NCI-H2081 (cell line): ENCODE measurements at places on chromosomes 16 and 17.

- no peak for DNase-seq
Observed at GRCh38 chr16:89314357-89314756, 96.9 kb downstream of the ZNF778 start.

- DNase-seq: no peak
Observed at GRCh38 chr17:40557531-40558299, 7.6 kb downstream of the CCR7 start.

DNA sequence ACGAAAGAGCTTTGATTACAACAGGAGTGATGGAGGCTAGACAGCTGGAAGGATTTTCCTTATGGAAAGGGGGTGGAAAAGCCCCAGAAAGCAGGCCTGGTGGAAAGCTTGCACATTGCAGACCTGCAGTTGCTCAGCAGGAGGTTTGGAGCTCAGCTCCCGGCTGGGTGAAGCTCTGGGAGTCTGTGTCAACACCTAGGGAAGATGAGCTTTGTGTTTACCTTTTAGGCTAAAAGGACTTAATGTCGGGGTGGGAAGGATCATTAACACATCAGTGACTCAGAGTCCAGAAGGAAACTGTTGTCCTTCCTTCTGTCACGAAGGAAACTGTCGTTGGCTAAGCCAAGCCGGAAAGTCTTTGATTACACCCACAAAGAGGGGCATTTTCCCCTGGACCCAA, 48.2 kb downstream of the RAP1GAP2 start:
- peak; percentile 52 for DNase-seq

- no peak for DNase-seq
Observed at GRCh38 chr17:1108478-1108764, 71.4 kb downstream of the ABR start.

DNA sequence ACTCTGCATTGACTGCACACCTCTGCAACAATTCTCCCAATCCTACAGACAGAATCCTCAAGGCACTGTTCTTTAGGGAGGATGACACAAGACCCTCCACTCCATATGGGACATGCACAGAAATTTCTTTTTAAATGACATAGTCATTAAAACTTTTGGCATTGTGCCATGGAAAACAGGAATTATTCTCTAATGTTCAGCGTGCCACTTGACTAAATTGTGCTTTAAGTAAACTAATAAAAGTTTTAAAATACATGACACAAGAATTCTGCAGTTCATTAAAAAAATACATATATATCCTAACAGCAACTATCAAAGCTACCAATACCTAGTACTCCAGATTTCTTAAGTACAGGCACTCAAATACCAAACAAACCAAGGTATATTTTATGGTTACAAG, 16.0 kb downstream of the CEP112 start:
- DNase-seq: no peak

GRCh38 chr16:67444259-67445125, 13.6 kb downstream of the HSD11B2 start:
- DNase-seq: peak; percentile 15

- no peak for DNase-seq
Observed at GRCh38 chr16:90031186-90031930, 12.1 kb upstream of the DBNDD1 start.

GRCh38 chr17:64449545-64449944, 630 bp downstream of the MILR1 start:
- no peak for DNase-seq

GRCh38 chr16:8990445-8990844, 26.7 kb upstream of the USP7 start:
- no peak for DNase-seq

GRCh38 chr16:10601444-10602408, 21.3 kb upstream of the EMP2 start:
- no peak for DNase-seq

- peak; percentile 28 for DNase-seq
Observed at GRCh38 chr16:17159617-17160016, 311.1 kb downstream of the XYLT1 start.

- no peak for DNase-seq
Observed at GRCh38 chr17:47717979-47718621, 14.9 kb upstream of the TBX21 start.

- no peak for DNase-seq
Observed at GRCh38 chr17:81239714-81240555, 817 bp downstream of the NDUFAF8 start.

GRCh38 chr17:1966274-1967086, 58.7 kb downstream of the RTN4RL1 start:
- DNase-seq: no peak

GRCh38 chr17:43673516-43674323, 12.0 kb upstream of the MEOX1 start:
- peak; percentile 67 for DNase-seq

GRCh38 chr17:73929860-73930430, 273.5 kb upstream of the RPL38 start:
- no peak for DNase-seq

- DNase-seq: no peak
Observed at GRCh38 chr16:85047867-85048455, 20.4 kb downstream of the KIAA0513 start.

- DNase-seq: no peak
Observed at GRCh38 chr16:19715566-19715965, 2.5 kb downstream of the KNOP1 start.

- DNase-seq: peak; percentile 23
Observed at GRCh38 chr16:88649924-88650748, 717 bp downstream of the CYBA start.

- DNase-seq: peak; percentile 3
Observed at GRCh38 chr17:73646409-73647300, 2.4 kb upstream of the SDK2 start.

- peak; percentile 59 for DNase-seq
Observed at GRCh38 chr17:43983515-43984411, 20.7 kb upstream of the NAGS start.

DNA sequence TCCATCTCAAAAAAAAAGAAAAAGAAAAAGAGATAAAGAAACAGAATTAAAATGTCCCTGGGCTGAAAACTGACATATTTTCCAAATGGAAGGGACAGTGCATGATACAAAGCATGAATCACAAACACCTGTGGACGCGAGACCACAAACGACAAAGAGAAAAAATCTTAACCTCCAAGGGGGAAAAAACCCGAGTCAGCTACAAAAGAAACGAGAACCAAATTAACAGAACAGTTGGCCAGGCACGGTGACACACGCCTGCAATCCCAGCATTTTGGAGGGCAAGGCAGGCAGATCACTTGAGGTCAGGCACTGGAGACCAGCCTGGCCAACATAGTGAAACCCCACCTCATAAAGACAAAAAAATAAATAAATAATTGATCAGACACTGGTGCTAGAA, 1.9 kb downstream of the TRAP1 start:
- DNase-seq: no peak

DNA sequence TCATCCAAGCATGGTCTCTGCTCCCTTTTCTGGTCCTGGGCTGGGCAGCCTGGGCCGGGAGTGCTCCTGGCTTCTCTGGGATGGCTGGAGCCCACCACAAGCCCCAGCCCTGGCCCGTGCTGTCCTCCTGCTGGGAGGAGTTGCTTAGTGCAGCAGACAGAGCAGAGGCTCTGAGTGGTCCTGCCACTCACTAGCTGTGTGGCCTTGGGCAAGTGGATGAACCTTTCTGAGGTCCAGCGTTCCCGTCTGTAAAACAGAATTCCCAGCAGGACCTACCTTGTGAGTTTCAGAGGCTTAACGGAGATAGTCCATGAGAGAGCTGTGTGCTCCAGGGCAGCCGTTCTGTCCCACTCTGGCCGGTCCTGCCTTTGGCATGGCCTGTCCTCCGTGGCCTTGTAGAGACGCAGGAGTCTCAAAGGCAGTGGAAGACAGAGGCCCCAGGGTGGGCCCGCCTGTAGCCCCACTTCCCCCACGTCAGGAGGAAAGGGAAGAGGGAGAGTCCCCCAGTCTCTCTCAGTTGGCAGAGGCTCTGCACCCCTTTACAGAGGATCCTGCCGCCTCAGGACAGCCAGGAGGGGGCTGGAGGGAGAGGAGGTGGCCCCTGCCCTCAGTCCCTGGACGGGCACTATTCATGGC, 7.8 kb downstream of the MYO15B start:
- no peak for DNase-seq

- DNase-seq: no peak
Observed at GRCh38 chr16:72179204-72179970, 7.4 kb upstream of the PMFBP1 start.

- peak; percentile 57 for DNase-seq
Observed at GRCh38 chr17:8109661-8110455, 8.5 kb downstream of the ALOXE3 start.

- DNase-seq: no peak
Observed at GRCh38 chr16:82016263-82016662, 5.0 kb upstream of the SDR42E1 start.

DNA sequence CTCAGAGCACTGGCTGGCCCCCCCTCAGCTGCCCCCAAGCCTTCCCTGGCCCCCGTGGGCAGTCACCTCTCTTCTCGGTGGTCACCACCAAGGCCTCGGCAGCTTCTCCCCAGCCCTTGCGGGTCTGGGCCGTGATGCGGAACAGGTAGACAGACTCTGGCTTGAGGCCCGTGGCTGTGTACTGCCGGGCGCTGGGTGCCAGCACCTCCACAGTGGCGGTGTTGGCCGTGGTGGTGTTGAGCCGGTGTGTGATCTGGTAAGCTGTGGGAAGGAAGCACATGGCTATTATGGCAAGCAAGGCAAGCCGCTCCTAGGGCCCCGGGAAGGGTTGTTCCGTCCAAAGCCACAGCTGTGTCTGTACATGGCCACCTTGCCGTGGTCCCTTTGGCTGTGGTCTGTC, 78.4 kb upstream of the CDC42EP4 start:
- DNase-seq: no peak

DNA sequence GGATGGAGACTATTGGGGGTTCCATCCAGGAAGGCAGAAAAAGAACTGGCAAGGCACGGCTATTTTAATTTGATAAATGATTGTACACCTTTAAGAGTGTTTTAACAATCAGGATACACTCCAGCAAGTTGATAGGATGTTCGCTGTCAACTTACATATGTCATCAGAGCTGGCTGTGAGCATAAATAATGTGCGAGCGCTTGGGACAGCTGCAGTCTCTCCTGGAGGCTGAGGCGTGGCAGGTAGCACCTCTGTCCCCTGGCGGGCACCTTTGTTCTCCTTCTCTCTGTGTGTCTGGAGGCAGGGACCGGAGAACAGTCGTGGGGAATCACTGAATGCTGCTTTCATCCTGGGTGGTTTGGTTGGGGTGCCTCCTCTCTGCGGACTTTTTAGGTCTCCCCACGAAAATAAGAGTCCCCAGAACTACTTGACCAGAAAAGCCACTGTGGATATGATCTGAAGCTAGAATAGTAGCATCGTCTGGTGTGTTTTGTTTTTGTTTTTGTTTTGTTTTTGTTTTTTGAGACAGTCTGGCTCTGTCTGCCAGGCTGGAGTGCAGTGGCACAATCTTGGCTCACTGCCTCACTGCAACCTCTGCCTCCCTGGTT, 9.4 kb downstream of the BAHCC1 start:
- DNase-seq: peak; percentile 23
